CD4-positive, alpha-beta T cell treated with Interleukin-17A for 1 hour (primary cell): ENCODE measurements at places on chromosomes 1 and 21.

GRCh38 chr1:1181938-1182410 is 8.3 kb downstream of the TTLL10 start:
- DNase-seq, result no peak

DNA sequence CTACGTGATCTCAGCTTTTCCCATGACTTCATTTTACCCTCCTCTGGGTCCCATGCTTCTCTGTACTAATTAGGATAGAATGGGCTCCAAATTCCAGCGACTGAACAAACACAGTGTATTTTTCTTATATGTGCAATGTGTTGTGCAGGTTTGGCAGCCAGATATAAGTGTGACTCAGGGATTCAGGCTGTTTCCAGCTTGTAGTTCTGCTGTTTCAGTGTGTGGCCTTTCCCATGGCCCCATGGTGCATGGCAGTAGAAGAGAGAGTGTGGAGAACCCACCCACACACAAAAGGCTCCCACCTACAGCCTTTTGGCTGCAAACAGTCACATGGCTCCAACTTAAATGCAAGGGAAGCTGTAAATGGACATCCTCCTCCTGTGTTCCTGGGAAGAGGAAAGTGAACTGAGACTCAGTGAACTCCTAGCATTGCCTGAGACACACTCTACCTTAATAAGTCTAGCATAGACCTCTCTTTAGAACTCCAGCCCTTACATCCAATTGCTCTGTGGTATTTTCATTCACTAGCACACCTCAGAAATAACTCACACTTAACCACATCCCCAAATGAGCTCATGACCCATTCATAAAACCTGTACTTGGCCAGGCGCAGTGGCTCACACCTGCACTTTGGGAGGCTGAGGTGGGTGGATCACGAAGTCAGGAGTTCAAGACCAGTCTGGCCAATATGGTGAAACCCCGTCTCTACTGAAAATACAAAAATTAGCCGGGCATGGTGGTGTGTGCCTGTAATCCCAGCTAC is 58.7 kb downstream of the KIAA0040 start:
- no peak for DNase-seq

DNA sequence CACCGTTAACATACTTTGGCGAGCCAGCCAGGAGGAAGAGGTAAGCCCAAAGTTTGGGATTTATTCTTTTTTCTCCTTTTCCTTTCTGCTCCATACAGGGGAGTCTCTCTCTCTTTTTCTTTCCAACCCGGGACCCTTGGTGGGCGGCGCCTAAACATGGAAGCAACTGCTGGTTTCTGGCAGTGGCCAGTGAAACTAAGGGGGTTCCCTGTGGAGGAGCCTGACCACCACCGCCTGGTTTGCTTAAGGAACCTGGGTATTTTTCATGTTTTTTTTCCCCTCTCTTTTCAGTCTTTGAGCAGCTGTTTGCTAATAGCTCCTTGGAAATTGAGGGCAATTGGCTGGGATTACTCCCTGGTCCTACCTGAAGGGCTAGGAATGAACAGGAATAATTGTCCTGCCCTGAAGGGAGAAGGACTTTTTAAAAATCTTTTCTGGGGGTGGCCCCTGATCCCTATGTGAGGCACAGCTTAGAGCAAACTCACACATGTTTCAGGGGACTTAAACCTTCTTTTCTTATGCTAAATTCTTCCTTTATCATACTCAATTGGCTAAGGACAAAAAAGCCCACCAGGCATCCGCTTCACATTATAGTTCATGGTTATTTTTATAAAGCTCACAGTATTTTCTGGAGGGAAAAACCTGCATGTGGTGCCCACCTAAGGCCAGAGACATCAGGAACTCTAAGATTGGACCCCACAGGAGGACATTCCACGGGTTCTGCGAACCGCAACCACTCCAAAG is 61.3 kb upstream of the PLD5 start:
- no peak for DNase-seq

GRCh38 chr1:33607444-33608005 is 135.1 kb downstream of the ZSCAN20 start:
- no peak for DNase-seq

DNA sequence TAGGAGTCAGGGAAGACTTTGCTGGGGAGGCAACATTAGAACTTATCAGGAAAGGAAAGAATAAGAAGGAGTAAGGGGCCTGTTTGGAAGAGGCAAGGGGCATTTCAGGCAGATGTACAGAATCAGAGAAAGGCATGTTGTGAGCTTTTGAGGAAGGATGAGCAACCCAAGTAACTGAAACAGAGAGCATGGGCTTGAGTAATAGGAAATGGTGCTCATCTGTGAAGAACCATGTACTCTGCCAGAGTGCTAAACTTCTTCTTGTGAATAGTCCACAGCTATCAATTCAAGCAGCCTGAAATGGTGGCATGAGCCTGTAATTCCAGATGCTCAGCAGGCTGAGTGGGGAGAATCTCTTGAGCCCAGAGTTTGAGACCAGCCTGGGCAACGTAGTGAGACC is 19.2 kb upstream of the PIGK start:
- DNase-seq, result no peak

- DNase-seq, result no peak
These were observed 86.0 kb upstream of the GNG4 start for GRCh38 chr1:235735621-235736020.

DNA sequence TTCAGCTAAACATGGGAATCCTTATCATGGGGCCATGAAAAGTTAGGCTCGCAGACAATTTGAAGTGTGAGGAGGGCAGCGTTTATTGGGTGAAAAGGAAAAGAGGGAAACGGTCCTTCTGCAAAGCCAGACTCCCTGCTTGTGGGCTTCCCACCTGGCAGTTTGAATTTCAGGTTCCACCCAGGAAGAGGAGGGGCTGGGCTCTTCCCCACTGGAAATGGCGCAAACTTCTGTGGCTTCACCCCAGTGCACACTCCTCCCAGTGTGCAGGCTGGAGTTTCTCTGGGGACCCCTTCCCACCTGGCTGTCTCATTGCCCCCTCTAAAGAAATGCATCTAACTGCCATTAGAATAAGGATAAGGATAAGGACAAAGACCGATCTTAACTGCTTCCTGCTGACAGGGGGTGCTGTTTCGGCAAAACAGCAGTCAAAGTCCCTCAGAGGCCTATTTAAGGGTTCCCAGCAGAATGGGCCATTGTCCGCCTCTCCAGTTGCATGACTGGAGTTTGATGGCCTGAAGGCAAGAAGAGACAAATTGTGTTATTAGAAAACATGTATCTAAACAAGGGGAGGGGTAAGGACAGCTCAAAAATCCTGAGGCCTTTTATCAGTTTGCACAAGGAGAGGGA is 20.4 kb downstream of the AIM2 start:
- no peak for DNase-seq

DNA sequence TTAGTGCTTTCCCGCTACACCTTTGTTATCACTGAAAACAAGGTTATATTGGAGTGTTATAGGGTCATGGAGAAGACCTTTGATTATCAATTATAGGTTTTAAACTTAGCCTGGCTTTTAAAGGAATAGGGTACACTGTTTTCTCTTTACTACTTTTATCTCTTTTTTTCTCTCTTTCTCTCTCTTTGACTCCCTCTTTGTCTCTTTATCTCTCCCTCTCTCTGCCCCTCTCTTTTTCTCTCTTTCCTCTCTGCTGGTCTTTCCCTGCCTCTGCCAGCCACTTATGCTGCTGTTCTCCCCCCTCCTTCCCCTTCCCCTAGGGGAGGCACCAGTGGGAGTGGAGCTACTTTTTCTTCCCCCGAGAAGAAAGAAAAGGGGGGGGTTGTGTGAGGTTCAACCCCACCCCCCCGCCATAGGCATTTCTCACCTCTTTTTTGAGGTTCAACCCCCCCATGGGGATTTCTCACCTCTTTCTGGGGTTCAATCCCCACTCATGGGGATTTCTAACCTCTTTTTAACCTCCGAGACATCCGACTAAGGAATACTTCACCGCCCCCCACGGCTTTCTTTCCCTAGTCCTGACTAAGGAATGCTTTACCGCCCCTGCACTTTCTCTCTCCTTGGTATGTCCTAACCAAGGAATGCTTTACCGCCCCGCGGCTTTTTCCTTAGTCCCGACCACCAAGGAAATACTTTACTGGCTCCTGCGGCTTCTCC is 17.2 kb upstream of the ZBTB8B start:
- no peak for DNase-seq

DNA sequence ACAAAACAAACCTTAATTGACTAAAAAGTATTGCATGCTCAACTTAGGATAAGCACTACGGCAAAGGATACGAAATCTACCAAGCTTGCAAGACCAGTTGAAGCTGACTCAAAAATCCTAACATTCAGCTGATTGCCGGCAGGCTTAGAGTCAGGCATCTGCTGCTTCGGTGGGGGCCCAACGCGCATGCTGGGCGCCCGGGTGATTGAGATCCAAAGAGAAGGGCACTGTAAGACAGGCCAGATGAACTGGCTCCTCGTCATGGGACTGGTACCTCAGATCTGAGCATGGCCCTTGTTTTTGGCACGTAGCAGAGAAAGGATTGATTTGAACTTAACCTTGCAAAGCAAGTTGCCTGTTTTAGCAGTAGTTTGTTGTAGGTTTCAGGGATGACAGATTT is 86.6 kb downstream of the PRDM2 start:
- DNase-seq, result no peak

DNA sequence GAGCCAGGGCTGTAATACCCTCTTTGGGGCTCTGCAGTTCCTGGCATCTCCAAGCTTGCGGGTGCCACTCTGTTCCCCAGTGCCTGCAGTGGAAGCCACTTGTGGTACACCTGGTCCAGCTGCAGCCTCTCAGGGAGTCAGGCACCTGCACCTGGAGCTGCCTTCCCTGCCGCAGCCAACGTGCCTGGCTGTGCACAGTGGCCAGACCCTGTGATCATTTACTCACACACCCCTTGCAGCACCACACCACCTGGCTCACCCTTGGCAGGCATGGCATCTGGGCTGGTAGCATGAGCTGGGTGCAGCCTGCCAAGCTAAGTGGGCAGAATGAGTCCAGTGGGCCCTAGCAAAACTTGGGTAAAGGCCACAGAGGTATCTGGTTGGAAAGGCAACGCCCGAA is 51.1 kb upstream of the NTPCR start:
- no peak for DNase-seq

DNA sequence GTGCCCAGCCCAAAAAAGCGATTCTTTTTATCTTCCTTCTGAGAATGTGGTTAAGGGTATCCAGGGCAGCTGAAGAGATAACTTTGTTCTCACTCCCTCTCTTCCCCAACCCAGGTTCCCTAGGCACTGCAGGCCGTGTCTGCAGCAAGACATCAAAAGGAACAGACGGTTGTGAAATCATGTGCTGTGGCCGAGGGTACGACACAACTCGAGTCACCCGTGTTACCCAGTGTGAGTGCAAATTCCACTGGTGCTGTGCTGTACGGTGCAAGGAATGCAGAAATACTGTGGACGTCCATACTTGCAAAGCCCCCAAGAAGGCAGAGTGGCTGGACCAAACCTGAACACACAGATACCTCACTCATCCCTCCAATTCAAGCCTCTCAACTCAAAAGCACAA is 11.4 kb downstream of the WNT2B start:
- DNase-seq, result no peak

GRCh38 chr1:232978815-232979214 is 28.4 kb downstream of the NTPCR start:
- no peak for DNase-seq

GRCh38 chr1:57553666-57554065 is 129.8 kb upstream of the DAB1 start:
- DNase-seq, result no peak

DNA sequence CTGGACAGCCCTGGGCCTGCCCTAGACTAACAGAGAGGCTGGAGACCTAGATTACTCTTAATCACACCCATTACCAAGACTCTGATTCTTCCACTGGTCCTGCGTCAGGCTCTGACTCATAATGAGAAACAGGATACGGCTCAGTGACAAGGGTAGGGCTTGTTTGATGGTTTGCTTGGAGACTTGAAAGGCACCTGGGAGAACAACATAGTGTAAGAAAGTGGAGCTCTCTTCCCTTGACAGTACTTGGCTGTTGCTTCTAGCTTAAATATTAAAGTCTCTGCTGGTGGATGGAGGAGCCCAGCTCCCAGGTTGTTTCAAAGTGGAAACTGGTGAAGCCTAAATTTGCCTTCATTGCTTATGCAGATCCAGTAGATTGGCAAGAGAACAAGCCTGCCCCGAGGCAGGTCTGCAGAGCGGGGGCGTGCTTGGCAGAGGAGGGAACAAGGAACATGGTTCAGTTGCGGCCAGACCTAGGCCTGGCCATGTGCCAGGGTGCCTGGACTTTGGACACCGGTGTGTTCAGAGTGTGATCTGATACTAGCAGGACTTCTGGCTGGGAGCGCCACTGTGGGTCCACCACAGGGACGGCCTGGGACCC is 480.6 kb downstream of the CAMTA1 start:
- no peak for DNase-seq

GRCh38 chr1:220767312-220768125 is 19.2 kb upstream of the MTARC1 start:
- DNase-seq, result no peak

DNA sequence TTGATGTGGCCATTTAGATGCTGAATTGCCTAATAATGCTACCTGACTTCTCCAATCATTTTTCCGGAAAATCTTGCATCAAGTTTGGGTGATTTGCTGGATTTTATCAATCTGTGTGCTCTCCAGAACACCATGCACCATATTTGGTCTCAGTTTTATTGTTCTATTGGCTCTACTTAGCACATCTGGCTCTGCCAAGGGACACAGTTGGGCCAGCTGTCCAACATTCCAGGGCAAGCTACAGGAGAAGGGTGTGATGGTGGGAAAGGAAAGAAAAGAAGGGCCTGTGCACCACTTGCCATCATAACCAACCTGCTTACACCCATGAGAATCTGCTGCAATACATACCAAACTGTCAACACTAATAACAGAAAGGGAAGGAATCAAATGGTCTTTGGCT is 90.2 kb upstream of the NFIA start:
- no peak for DNase-seq

DNA sequence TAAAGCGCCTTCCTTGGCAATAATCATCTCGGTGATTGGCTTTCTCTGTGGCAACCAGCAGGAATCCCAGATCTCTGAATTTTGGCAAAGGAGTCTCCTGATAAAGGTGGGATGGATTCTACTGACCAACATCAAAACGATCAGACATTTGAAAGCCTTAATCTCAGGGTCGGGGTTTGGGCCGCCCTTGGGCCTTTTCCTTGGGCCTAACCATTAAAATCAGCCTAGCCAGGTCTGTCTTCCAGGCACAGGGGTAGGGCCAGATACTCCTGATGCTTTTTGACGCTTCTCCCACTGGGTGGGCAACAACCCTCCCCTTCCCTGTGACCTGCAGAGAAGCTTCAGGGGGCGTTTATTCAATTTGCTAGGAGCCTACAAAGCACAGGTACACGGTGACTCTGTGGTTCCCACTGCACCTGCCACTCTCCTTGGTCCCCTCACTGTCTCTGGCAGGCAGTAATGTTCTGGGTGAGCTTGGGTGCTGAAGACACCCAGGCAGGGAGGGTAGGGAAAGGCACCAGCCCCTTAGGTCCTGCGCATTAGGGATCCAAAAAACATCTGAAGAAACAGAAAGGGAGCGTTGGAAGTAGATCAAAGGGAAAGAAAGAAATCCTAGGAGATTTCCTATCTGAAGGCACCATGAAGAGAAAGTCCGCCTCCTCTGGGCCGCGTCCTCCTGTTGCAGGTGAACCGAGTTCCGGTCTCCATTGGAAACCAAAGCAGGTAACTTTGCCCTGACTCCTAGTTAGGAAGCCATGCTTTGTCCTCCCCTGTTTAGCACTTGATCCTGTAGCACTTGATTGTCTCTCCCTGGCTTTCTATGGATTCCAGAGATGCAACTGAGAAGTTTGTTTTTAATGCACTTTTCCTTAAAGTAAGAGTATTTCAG is 12.3 kb downstream of the RNU1-2 start:
- DNase-seq, result no peak

- no peak for DNase-seq
These were observed 156.8 kb upstream of the POU3F1 start for GRCh38 chr1:38203441-38203840.
